ENCODE measurements at places on chromosomes 4 and X. TPM values are rescaled to one million over a fixed set of nuclear protein-coding genes. Genes with fewer than 3 reads are reported as not detected.
A peak's percentile ranks its signal among the peaks of the same experiment; 100 is the strongest.

- H3K4me1 ChIP-seq: peaks cover 2% of the 10 kb centered on the region
- H3K27me3 ChIP-seq: no peaks in the 10 kb centered on the region
- no peak overlapping the region for H3K27ac ChIP-seq
- no peak overlapping the region for H3K4me3 ChIP-seq
- DNase-seq: no peak
Measured at GRCh38 chr4:161647757-161648156, 516.0 kb downstream of the FSTL5 start.

GRCh38 chrX:104108955-104109354 is 3.4 kb upstream of the ZCCHC18 start:
- no peak overlapping the region for H3K27ac ChIP-seq
- no peaks in the 10 kb centered on the region for H3K4me1 ChIP-seq
- peaks cover 92% of the 10 kb centered on the region for H3K27me3 ChIP-seq
- H3K4me3 ChIP-seq: no peak overlapping the region

DNA sequence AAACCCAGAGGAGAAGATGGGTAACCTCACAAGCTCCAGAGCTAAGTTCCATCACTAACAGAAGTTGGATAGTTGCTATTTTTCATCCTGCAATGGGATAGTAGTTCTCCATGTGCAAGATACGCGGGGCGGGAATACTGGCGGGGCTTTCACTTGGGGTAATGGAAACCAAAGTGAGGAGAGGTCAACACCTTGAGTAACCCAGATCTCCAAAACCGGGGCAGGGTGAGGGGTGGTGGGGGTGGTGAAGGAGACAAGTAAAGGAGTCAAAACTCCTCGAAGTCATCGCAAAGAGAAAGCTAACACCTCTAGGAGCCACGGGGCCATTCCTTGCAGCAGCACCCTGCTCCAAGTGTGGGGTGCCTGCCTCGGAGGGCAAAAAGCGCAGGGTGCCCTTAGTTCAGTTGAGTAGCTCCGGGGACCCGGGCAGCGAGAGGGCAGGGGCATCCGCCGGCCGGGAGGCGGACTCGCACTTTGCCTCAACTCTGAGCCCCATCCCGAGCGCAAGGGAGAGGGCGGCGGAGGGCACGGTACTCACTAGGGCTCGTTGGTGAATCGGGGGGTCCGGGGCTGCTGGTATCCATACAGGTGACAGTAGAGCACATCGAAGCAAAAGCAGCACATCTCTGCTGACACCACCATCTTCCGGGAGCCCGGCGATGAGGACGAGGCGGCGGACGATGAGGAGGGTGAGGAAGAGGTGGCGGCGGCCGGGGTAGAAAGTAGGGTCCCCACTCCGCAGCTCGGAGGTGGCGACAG is 645 bp downstream of the AMMECR1 start:
- no peaks in the 10 kb centered on the region for H3K27me3 ChIP-seq
- H3K36me3 ChIP-seq: peaks cover 25% of the 10 kb centered on the region

DNA sequence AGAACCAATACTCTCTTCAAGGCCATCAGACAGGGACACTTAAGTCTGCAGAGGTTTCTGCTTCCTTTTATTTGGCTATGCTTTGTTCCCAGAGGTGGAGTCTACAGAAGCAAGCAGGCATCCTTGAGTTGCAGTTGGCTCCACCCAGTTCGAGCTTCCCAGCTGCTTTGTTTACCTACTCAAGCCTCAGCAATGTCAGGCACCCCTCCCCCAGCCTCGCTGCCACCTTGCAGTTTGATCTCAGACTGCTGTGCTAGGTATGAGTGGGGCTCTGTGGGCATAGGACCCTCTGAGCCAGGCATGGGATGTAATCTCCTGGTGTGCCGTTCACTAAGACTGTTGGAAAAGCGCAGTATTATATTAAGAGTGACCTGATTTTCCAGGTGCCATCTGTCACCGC is 12.6 kb upstream of the UGT2B15 start:
- no peak for DNase-seq
- peaks cover 11% of the 10 kb centered on the region for H3K4me1 ChIP-seq
- no peak overlapping the region for H3K4me3 ChIP-seq
- H3K27me3 ChIP-seq: no peaks in the 10 kb centered on the region
- no peaks in the 10 kb centered on the region for H3K36me3 ChIP-seq
- no peak overlapping the region for H3K27ac ChIP-seq

- no peak for DNase-seq
- no peaks in the 10 kb centered on the region for H3K27me3 ChIP-seq
- H3K27ac ChIP-seq: no peak overlapping the region
- no peak overlapping the region for H3K4me3 ChIP-seq
Measured at GRCh38 chr4:128462103-128462783, 174.6 kb upstream of the PGRMC2 start.

- peaks cover 32% of the 10 kb centered on the region for H3K36me3 ChIP-seq
- DNase-seq: peak; percentile 5
- H3K27ac ChIP-seq: no peak overlapping the region
- H3K4me3 ChIP-seq: no peak overlapping the region
- peaks cover 23% of the 10 kb centered on the region for H3K4me1 ChIP-seq
- H3K27me3 ChIP-seq: no peaks in the 10 kb centered on the region
Measured at GRCh38 chr4:142160509-142160908, 524.1 kb downstream of the IL15 start.

DNA sequence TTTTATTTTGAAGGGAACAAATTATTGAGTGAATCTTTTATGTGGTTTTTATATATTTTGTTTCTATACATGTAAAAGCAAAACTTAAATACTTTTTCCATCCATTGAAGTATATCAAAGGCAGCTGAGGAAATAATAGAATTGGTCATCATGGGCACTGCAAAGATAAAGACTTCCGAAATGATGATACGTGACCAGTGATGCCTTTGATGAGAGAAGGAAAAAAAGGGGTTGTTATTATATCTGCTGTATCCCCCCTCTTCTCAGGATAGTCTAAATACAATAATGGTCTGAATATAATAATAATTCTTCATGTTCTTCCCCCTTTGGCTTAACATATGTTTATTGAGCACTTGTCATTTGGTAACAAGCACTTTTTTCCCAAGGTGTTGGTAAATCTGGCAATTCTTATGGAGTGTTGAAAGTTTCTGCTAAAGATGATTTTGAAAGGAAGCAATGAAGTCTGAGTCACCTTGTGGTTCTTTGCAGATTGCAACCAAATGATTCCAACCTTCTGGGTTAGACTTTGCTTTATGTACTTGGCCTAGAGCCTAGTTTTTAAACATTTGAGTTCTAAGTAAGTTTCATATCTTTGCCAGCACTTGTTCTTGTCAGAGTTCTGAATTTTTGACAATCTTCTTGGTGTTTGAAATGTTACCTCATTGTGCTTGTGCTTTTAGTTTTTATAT is 60.8 kb downstream of the USP9X start:
- H3K4me3 ChIP-seq: no peak overlapping the region
- H3K36me3 ChIP-seq: peaks cover 44% of the 10 kb centered on the region
- peaks cover 8% of the 10 kb centered on the region for H3K4me1 ChIP-seq
- no peak overlapping the region for H3K27ac ChIP-seq
- H3K27me3 ChIP-seq: no peaks in the 10 kb centered on the region
- no peak for DNase-seq

DNA sequence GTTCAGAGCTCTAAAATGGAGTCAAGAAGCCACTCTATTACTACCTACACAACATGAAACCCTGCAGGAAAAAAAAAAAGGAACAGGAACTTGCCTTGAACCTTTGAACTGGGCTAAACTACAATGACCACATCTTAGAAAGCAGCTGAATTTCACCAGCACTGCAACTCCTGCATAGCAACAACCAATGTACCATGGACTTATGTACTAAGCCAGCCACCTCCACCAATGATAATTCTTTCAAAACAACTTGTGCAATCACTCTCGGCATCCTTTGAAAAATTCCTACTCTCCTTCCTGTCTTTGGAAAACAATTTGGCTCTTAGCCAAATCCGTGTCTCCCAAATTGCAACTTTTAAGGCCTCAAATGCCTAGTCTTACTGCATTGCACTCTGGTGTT is 26.8 kb upstream of the FMR1 start:
- no peak for DNase-seq
- no peaks in the 10 kb centered on the region for H3K4me1 ChIP-seq
- H3K4me3 ChIP-seq: no peak overlapping the region
- H3K27me3 ChIP-seq: no peaks in the 10 kb centered on the region
- H3K36me3 ChIP-seq: no peaks in the 10 kb centered on the region
- H3K27ac ChIP-seq: no peak overlapping the region

DNA sequence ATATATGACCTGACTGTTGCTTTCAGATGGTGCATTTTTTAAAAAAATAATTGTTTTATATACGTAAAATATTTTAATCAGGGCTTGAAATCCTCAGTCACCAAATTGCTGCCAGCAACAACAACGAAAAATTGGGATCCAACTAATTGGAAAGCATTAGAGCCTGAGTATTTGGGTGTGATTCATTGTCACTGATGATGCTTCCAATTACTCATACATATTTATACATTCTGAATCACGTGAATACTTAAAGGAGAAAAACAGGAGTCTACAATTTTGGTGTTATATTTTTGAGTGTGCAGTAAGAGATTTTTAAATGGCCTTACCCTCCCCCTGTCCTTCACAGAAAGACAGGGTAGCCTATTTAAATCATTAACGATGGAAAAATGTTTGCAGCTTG is 765.6 kb upstream of the TENM3 start:
- H3K27ac ChIP-seq: no peak overlapping the region
- no peak for DNase-seq
- H3K4me1 ChIP-seq: no peaks in the 10 kb centered on the region
- no peaks in the 10 kb centered on the region for H3K36me3 ChIP-seq
- no peak overlapping the region for H3K4me3 ChIP-seq
- H3K27me3 ChIP-seq: no peaks in the 10 kb centered on the region

DNA sequence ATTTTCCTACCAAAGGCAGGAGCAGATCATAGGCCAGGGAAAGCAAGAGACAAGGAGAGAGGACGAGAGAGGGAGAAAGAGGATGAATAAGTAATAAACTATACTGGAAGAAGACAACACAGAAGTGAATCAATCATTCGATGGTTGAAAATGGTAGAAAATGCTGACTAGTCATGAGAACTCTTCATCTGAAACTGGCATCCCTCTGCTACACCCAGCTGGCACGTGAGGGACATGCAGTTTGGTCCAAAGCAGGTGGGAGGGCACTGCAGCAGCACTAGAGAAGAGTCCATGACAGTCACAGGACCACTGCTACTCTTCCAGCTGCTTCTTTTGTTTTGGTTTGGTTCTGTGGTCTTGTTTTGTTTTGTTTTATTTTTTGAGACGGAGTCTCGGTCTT is 74.1 kb downstream of the AFAP1 start:
- peaks cover 15% of the 10 kb centered on the region for H3K4me1 ChIP-seq
- no peaks in the 10 kb centered on the region for H3K27me3 ChIP-seq
- H3K4me3 ChIP-seq: no peak overlapping the region
- H3K36me3 ChIP-seq: peaks cover 19% of the 10 kb centered on the region

DNA sequence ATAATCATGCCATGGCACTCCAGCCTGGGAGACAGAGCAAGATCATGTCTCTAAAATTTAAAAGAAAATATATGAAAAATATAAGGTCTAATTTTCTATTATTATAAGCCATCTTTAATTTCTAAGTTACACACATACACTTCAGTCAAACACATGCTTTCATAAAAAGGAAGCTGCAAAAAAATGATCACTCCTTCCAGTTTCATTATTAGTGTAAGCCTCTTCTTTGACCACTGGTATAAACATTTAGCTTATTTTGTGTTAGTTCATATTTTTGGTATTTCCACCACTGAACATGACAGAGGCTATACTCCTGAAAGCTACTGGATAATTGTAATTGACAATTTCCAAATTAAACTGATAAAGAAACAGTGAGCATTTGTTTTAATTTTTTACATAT is 163.3 kb upstream of the USP38 start:
- H3K27ac ChIP-seq: no peak overlapping the region
- H3K4me3 ChIP-seq: no peak overlapping the region
- no peak for DNase-seq
- no peaks in the 10 kb centered on the region for H3K27me3 ChIP-seq
- H3K36me3 ChIP-seq: no peaks in the 10 kb centered on the region
- H3K4me1 ChIP-seq: peaks cover 23% of the 10 kb centered on the region

GRCh38 chrX:74680836-74681235 is 66.4 kb upstream of the RLIM start:
- H3K4me1 ChIP-seq: no peaks in the 10 kb centered on the region
- no peak overlapping the region for H3K27ac ChIP-seq
- no peak overlapping the region for H3K4me3 ChIP-seq
- H3K36me3 ChIP-seq: no peaks in the 10 kb centered on the region
- H3K27me3 ChIP-seq: no peaks in the 10 kb centered on the region

DNA sequence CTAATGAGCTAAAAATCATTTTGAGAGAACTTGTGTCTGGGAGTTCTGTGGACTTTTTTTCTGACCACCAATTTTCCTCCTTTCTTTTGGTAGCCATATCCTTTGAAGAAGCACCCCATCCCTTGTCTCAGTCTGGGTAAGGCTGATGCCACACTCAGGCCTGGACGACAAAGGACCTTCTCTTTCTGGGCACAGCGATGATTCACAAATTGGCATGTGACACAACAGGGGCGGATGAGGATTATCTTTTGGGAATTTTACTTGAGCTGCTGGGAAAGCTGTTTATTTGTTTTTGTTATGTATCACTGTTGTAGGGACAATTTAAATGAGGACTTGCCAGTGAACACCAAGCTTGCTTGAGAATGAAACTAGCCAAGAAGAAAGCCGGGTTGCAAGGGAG is 233.4 kb upstream of the HAND2 start:
- no peak overlapping the region for H3K27ac ChIP-seq
- no peak overlapping the region for H3K4me3 ChIP-seq
- no peaks in the 10 kb centered on the region for H3K36me3 ChIP-seq
- DNase-seq: no peak
- no peaks in the 10 kb centered on the region for H3K27me3 ChIP-seq

DNA sequence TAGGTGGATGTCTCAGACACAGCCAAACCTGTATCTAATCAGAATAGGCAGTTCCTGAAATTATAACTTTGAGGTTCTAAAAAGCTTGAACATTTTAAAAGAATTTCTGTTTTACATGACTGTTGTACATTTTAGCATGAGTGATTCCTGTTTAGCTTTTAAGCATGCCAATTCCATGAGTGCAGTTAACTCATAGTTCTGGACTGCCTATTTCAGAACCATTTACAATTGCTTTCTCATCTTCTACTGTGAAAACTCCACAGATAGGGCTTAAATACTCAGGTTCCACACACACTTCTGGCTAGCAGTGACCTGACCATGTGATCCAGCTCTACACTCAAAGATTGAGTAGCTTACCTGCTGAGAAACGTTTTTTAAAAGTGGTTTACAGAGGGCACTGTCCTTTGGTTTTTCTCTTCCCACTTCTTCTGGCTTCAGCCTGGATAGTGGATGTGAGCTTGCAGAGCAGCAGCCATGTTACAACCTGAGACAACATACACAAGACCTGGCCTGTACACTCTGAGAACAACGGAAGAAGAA is 280.8 kb downstream of the ANKRD50 start:
- no peak for DNase-seq
- peaks cover 7% of the 10 kb centered on the region for H3K36me3 ChIP-seq
- peak overlapping the region; percentile 97 for H3K27ac ChIP-seq
- H3K27me3 ChIP-seq: no peaks in the 10 kb centered on the region
- H3K4me1 ChIP-seq: peaks cover 49% of the 10 kb centered on the region

- peaks cover 22% of the 10 kb centered on the region for H3K4me1 ChIP-seq
- peak overlapping the region; percentile 28 for H3K27ac ChIP-seq
- no peak overlapping the region for H3K4me3 ChIP-seq
- H3K36me3 ChIP-seq: no peaks in the 10 kb centered on the region
- no peak for DNase-seq
- H3K27me3 ChIP-seq: no peaks in the 10 kb centered on the region
Measured at GRCh38 chr4:85776096-85776495, 301.1 kb downstream of the ARHGAP24 start.

Gene COX7B2
- total RNA-seq: not detected

Gene MAGEB2
- not detected for total RNA-seq

Gene SLC6A14
- 83.7 TPM for total RNA-seq

Gene CXCL3
- total RNA-seq: 153 TPM

Gene TMLHE
- total RNA-seq: 21.5 TPM

Gene PPARGC1A
- total RNA-seq: 7.6 TPM

Gene POU3F4
- total RNA-seq: not detected

Gene CENPE
- 17.9 TPM for total RNA-seq

Gene USP51
- total RNA-seq: 1.2 TPM

Gene UCHL1
- 19.3 TPM for total RNA-seq

Gene PWWP3B
- total RNA-seq: not detected

Gene MAGED4B
- total RNA-seq: 8.7 TPM

Gene MAGEA12
- not detected for total RNA-seq

Gene OTC
- not detected for total RNA-seq

Data from Calu3 (cell line).